ENCODE measurements at places on chromosomes 13 and 19.

DNA sequence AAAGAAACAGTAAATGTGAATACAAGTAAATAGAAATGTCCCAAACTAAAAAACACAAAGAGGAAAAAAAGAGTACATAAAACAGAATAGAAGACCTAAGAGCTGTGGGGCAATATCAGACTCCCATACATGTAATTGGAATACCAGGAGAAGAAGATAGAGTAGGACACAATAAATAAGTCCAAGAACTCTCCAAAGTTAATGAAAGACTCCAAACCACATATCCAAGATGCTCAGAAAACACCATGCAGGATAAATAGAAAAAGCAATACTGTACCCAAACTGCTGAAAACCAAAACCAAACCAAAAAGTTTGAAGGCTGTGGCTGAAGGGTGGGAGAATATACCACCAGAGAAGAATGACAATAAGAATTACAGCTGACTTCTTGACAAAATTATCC lies 18.3 kb downstream of the THSD1 start:
- no peak for DNase-seq

DNA sequence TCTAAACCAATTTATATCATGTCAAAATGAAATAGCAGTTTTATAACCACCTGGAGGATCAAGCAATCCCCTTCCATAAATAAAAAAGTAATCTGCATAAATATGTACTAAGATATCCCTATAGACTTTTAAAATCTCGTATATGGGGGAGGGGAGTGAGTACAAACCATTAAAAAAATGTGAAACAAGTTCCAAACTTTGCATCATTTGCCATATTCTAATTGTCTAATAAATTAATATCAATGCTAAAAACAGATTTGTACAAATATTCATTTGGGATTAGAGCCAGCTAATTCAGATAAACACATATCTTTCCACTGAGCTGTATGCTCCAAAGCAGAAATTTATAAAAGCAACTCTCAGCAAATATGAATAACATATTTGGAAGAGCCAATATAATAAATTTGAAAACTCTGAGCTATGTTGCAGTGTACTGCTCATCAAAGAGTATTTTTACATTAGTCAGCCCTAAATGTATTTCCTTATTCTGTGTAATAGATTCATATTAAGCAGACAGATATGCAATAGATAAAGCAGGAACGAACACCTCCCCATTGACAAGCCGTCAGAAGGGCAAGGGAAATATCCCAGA lies 970.2 kb downstream of the EFNB2 start:
- DNase-seq, result no peak

DNA sequence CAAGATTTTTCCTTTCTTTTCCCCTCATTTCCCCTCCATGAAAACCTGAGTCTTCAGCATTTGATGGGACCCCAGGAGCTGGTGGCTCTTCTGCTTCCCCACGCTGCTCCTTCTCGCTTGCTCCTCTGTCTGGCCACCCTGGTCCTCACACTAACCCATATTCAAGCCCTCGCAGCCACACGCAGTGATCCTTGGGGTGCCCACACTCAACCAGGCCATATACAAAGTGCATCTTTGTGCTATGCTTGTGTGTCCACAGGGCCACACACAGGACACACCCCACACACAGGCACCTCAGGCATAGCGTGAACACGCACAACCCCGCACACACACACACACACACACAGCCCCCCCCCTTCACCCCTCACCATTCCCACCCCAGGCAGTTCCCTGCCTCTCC lies 132.1 kb downstream of the URI1 start:
- DNase-seq, result no peak

- no peak for DNase-seq
Observed at GRCh38 chr19:406971-407510, 1.9 kb downstream of the C2CD4C start.

- DNase-seq, result peak; percentile 62
Observed at GRCh38 chr13:110716247-110716515, 2.7 kb downstream of the ING1 start.

DNA sequence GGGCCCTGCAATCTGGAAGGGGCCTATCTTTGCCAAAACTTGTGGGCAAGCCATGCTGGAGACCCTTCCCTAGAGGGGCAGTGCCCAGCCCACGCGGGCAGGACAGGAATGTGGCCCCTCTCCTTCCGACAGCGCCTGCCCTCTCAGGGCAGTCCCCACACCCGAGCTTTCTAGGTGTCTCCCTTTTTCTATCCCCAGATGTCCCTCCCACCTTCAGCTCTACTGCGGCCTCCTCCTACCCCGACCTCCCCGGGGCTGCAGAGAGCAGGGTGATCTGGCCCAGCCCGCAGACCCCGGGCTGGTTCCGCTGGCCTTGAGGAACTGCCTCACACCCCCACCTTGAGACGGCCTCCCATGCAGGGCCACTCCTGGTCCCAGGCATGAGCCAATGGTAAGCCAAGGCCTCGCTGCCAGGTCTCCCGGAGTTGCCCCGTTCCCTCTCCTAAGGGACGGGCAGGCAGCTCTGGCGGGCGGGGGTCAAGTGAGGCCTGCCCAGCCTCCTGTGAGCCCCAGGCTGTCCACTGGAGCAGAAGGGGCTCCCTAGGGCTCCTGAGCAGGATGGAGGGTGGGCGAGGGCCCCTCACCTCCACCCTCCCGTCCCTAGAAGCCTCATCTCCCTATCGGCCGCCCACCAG lies 39.7 kb downstream of the KLF2 start:
- DNase-seq, result no peak

DNA sequence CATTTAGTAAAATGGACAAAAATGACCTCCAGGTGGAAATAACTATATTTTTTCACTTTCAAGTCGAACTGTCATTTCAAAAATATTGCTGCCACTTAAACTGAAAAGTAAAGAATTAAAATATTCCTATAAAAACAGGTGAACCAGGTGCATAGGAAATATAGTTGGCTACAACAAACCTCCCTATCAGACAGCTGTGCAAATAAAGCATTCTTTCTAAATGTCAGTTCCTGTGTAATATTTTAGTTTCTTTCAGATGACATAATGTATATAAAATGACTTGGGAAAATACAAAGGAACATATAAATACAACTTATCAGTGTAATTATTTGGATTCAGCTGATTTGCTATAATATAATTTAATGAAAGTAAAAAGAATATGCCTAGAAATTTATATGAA lies 403.5 kb upstream of the GPC6 start:
- DNase-seq, result no peak

DNA sequence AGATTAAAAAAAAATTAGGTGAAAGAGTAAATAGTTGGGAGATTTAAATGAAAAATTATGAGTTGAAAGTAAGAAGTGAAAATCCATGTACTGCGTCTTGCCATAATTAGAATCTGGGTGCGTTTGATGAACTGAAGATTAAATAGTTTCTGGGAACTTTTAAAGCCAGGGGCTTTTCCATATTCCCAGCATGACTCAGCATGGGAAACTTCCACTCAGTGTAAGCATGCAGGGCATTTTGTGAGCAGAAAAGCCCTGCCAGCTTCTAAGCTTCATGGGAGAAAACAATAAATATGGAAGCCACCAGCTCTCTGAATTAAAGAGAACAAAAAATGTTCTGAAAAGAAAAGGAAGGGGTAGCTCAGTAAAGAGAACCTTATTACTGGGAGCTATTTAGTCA lies 62.0 kb upstream of the EDNRB start:
- no peak for DNase-seq

DNA sequence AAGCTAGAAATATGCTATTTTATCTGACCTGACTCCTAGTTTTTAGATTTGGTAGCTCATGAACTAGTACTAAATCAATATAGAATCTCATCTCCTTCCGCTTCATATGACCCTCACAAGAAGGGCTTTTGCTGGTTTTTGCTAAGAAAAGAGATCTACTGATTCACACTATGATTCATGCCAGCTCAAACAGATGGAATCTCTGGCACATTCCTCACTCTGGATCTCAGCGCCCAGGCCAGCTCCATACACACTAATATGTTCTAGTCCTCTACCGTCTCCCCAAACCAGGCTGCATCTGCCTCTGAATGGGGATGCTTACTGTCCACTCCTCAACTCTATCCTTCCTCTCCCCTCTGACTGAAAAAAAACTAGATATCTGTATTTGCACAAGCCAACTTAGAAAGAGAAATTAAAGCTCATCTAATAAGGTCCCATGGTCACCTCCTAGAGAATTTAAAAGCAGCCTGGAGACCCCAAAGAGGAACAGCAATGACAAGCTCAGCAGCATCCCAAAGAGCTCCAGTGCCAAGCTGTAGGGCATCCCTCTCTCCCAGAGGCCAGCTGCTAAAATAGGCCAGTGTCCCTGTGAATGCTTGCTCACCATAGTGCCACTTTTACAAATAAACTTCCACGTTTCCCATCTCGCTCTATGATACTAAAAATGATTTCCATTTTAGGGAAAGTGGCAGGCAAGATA lies 74.9 kb downstream of the LHFPL6 start:
- DNase-seq, result no peak

GRCh38 chr13:87894059-87894458 lies 222.9 kb downstream of the SLITRK5 start:
- DNase-seq, result peak; percentile 64

DNA sequence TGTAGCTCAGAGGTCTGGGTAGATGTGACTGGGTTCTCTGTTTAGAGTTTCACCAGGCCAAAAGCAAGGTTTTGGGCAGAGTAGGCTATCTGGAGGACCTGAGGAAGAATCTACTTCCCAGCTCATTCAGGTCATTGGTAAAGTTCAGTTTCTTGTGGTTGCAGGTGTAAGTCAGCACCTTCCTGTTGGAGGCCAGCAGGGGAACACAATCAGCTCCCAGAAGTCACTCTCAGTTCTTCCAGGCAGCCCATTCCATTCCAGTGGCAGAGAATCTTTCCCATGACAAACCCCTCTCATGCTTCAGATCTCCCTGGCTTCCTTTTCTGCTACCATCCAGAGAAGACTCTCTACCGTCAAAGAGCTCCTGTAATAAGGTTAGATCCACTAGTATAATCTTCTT lies 176.2 kb upstream of the UFM1 start:
- no peak for DNase-seq

GRCh38 chr13:23105051-23105450 lies 75.7 kb upstream of the SGCG start:
- no peak for DNase-seq

GRCh38 chr19:48506138-48506733 lies 5.4 kb downstream of the LMTK3 start:
- peak; percentile 87 for DNase-seq

DNA sequence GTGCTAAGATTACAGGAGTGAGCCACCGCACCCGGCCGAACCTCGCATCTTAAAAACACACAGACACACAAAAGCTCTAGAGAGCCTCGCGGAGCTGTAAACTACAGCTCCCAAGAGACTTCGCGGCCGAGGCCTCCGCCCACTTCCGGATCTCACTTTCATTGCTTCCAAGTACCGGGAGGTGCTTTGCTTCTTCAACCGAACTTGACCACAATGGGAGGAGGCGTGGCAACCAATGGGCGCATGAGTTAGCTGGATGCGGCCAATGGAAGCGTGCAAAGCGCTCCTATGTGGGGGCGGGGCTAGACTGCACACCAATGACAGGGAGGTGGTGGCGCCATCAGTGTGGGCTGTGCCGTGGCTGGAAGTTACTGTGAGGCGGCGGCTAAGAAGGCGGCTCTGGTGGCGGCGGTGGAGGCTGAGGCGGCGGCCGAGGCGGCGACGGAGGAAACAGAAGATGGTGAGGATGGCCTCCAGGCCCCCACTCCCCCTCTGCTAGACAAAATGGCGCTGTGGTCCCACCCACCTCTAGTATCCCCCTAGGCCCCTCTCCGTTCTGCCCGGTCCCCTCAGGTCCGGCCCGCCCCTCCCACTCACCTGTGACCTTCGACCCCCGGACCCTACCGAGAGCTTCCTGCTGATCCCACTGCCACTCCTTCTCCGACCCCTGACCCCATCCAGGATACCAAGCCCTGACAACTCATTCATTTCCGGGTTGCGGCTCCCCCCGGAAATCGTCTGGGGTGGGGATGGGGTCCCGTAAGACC lies at the start of gene DDA1:
DDA1 (plus strand) TSS at position 366 of the 767 bp plus-strand sequence; CDS start at position 458, 92 bp downstream.
- DNase-seq, result peak; percentile 100

GRCh38 chr13:34335014-34336007 lies 517.4 kb downstream of the RFC3 start:
- DNase-seq, result no peak

DNA sequence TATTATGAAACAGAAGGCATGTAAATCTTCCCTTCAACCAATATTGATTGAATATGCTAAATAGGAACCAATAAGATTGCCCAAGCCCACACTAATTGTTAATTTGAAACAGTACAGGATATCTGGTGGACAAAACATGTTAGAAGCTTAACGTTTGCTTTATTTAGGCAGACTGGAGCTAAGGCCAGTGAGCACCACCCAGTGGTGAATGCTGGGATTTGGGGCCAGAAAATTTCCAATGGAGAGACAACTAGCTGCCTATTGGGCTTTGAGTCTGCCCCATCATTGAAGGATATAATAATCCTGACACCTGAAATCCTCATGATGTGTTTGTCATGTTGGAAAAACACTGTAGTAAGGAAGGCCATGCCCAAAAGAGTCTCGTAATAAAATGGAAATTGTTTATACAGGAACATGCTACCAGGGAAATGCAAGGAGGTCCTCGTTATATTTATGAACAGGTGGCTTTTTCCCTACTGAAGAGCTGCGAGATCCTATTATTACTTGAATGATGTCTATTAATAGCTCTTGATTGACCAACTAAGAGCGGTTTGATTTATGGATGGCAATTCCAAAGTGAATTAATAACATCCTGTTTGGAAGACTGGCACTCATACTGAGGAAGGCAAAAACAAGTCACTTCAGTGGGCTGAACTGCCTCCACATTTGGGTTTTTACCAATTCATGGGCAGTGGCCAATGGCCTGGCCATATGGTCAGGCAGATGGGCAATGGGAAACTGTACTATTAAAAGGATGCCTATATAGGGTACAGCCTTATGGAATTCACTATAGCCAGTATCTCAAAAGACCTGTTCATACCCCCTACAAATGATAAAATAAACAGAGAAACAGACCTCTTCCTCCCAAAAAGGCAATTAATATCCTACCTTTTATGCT lies 8.7 kb downstream of the SIGLECL1 start:
- peak; percentile 92 for DNase-seq

DNA sequence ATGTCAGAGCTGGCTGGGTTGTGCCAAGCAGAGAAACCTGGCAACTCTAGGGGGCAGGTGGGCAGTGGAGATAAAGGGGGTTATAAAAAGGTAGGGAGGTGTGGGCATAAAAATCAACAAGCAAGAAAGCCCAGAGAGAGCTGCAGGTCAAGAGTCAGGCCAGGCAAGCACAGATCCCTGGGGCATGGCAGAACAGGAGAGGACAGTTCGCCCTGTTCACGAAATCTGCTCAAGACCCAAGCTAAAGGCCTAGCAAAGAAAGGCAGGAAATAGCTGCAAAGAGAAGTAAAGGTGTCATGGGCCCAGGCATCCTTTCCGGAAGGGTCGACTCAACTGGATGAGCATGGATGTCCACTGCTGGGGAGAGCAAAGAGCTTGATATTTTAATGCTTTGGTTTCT lies 3.4 kb downstream of the MBNL2 start:
- no peak for DNase-seq
